ENCODE measurements at places on chromosomes 5 and 9.

DNA sequence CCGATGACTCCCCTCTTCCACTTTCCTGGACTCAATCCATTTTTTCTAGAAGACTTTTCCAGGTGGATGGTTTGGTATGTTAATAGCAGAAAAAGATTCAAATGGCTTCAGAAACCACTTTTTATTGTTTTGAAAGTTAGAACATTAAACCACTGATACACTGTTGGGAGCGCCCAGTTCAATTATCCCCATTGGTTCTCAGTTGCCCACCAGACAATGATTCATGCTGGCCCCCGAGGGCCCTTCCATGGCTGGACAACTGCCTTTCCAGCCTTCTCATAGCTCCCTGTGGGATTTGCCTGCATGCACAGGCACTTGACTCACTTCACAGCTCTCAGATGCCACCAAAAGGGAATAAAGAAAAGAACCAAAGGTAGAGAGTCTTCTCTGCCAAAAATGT lies 21.3 kb upstream of the ANKRD34B start:
- DNase-seq = no peak

DNA sequence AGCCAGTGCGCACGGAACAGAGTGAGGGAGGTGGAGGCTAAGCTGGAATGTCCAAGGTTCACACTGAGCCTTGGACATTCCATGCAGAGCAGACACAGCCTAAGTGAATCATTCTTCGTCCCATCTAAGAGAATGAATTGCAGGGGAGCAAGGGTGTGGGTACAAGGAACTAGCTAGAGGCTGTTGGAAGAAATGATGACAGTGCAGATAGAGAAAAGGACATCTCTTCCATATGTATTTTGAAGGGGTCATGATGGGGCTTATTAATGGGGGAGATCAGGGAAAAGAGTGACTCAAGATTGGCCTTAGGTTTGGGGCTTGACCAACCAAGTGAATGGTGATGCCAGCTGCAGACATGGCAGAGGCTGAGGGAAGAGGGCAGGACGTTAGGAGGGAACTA lies 59.2 kb downstream of the MTX3 start:
- DNase-seq = no peak

DNA sequence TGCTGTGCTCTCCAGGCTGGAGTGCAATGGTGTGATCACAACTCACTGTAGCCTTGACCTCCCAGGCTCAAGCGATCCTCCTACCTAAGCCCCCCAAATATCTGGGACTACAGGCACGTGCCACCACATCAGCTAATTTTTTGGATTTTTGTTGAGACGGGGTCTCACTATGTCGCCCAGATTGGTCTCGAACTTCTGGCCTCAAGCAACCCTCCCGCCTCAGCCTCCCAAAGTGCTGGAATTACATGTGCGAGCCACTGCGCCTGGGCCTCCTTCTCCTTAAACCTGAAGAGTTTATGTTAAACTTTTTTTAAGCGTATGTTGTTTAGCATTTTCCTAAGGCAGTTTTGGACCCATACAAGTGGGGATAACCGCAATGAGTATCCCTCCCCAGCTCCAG lies 30.8 kb upstream of the SUSD3 start:
- DNase-seq = no peak

DNA sequence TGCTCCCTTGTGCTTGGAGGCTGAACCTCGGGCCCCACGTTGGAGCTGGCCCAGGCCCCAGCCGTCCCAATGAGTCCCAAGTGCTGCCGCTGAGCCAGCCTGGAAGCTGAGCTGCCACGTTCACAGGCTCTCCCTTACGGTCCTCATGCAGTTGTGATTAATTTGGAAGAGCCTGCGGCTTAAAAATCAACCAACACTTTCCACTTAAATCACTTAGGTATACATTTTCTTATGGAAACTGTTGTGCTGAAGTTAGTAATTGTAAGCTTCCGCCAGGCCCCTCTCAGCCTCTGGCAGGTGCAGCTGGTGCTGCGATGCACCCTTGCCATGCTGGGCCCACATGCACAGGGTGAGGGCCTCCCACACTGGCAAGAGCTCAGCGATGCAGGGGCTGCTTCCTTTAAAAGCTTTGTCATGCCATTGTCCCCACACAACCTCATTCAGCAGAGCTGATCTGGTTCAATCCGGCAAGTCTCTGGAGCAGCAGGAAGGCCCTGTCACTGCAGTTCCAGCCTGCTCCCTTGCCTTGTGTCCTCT lies 61.0 kb downstream of the IPPK start:
- DNase-seq = no peak

DNA sequence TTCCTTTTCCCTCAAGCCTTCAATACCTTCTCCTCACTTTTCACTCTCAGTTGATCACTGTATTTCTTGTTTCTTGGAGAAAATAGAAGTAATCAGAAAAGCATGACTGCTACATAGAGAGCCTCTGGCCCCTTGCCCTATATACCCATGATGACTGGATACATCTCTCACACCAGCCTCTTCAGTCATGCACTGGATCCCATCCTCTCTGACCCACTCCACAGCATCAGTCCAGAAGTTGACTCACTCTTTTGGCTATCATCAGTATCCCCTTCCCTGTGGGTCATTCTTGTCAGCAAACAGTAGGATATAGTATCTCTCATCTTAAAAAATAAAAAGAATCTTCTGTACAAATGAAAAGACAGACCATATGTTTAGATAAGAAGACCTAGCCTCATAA lies 32.9 kb downstream of the PTCD2 start:
- DNase-seq = peak; percentile 24

GRCh38 chr5:31948006-31948405 lies 226.1 kb downstream of the GOLPH3 start:
- no peak for DNase-seq

- DNase-seq = no peak
Observed at GRCh38 chr9:123771690-123772089, 158.2 kb downstream of the DENND1A start.

DNA sequence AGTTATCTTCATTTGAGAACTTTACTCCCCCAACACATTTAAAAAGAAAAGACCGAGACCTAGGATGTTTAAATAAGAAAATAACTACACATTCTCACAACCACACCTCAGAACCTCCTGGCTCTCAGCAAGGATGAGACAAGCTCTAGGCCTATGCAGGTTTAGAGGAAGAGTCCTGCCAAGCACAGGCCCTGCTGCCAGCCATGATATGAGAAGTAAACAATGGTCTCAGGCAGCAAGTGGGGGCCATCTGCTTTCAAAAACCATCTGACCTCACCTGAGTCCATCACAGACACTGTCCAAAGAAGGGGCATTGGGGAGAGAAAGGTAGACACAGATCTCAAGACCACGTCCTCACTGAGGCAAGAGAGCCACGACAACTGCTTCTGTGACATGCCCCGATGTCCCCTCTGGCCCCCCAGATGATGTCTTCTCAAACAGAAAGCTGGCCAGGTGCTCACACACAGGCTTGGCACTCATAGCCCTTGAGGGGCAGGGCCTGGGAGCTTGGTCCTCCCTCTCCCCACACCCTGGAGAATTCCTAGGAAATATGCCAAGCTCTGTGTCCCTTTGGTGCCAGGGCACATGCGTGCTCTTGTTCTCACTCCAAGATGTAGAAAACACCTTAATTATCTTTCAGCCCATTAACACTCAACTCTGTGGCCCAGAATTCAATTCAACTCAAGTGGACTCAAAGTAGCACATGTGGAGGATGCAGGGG lies 150.4 kb downstream of the FSTL4 start:
- no peak for DNase-seq

GRCh38 chr5:139584137-139584536 lies 23.0 kb downstream of the UBE2D2 start:
- no peak for DNase-seq

GRCh38 chr5:10685115-10685521 lies 75.9 kb downstream of the DAP start:
- no peak for DNase-seq

GRCh38 chr5:52767766-52768480 lies 19.8 kb upstream of the ITGA1 start:
- no peak for DNase-seq

- no peak for DNase-seq
Observed at GRCh38 chr5:150148117-150148927, 7.3 kb downstream of the PDGFRB start.

GRCh38 chr9:113588242-113588810 lies 124.8 kb downstream of the RGS3 start:
- no peak for DNase-seq

DNA sequence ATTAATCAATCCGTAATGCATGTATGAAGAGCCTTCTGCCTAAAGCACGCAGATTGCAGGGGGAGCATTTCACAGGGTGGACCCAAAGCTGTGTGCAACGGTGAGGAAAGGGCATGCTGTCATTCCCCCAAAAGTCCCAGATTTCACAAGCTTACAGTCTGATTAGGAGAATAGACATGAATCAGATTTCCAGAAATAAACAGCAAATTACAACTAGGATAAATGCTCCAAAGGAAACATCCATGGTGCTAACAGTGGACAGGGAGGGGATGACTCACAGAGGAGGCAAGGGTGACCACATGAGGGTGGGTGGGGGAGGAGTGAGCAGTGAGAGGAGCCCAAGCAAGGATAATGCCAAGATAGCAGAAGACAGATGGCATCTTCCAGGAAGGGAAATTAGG lies 258.4 kb upstream of the TAS2R1 start:
- DNase-seq = peak; percentile 69

- DNase-seq = no peak
Observed at GRCh38 chr5:29130786-29131185, 2062.7 kb upstream of the CDH6 start.

DNA sequence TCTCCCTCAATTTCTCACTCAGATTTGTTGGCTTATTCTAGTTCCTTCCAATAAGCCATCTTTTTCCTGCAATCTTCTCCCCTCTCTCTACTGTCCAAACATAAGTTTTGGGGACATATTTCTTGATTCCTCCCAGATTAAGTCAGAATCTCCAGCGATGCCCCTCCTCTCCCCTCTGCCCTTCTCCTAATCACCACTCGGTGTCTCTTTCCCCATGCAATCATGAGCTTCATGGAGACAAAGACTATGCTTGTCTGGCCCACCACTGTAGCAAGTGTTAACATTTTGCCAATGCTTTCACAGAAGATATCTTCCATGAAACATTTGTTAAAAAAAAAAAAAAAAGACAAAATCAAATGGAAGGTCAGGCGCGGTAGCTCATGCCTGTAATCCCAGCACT lies 42.4 kb downstream of the PDE6A start:
- DNase-seq = no peak

DNA sequence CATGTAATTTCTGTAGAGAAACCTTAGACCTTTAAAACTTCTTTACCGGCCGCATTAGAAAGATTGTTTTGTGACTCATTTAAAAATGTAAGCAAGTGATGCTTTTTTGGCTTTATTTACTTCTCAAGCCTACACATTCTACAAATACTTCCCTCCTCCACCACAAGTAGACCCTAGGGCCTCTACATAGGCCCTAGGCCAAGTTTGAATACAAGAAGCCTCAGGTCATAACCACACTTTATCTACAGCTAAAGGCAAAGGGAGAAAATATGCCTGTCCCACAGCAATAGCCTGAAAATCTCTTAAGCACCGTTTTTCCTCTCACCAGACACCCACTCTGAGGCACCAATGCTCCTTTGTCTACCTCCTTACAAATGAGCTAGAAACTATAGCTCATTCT lies 53.9 kb downstream of the CSNK1A1 start:
- DNase-seq = peak; percentile 47

DNA sequence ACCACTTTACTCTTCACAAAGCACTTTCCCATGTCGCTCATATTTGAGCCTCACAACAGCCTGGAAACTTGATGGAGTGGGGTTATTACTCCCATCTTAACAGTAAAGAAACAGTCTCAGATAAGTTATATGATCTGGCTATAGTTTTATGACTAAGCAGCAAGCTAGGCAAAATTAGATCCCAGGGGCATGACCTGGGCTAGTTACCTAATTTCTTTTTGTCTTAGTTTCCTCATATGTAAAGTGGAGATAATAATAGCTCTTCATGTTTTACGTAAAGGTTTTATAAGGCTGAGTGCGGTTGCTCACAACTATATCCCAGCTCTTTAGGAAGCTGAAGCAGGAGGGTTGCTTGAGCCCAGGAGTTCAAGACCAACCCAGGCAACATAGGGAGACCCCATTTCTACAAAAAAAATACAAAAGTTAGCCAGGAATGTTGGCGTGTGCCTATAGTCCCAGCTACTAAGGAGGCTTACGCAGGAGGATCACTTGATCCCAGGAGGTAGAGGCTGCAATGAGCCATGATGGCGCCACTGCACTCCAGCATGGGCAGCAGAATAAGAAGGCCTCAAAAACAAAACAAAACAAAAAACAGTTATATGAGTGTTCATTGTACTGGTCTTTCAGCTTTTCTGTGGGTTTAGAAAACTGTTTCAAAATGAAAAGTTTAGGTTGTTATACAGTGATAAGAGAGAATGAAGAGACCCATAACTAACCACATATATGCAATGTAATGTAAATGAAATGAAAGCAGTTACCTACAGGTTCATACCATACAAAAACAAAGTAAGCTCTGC lies 6.5 kb upstream of the PLIN2 start:
- DNase-seq = no peak

DNA sequence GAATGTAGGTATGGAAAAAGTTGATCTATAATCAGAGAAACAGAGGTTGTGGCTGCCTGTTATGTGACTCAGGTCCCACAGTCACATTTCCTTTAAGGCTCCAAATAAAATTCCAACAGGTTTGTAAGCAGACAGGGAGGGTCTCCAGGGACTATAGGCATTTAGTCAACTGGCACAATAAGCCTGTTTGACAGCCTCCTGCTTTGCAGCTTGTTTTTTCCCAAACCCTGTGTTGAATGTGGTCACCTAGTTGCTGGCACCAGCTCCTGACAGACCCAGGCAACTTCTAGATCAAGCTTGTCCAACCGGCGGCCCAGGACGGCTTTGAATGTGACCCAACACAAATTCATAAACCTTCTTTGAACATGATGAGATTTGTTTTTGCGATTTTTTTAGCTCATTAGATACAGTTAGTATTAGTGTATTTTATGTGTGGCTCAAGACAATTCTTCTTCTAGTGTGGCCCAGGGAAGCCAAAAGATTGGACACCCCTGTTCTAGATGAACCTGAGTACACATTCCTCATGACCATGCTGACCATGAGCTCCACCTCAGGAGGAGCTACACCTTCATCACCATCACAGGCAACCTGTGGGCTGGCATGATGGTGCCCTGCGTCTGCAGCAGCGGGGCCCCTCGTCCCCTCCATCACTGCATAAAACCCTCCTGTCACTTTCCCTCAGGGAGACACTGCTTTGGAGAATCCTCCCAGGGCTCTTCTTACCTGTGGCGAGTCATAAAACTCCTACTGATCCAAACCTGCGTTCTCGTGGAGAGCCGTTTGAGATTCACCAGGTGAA lies 15.7 kb upstream of the GRHPR start:
- DNase-seq = no peak

- no peak for DNase-seq
Observed at GRCh38 chr5:178545176-178545575, 45.0 kb downstream of the COL23A1 start.

DNA sequence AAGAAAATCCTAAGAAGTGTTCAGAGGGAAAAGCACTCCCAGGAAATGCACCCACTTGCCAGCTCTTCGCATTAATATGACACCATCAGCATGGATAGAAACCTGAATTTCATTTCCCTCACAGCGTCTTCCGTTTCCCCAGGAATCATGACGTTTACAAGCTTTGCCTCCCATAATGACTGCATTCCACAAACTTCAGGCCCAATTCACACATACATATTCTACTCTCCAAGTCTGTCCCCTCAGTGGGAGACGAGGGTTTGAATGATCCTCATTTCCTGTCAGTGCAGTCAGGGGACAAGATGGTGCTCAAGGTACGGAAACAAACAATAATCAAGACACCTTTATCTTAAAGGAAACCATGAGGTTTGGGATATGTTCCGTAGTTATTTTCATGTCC lies 44.9 kb upstream of the MAN2A1 start:
- no peak for DNase-seq
